ENCODE measurements at places on chromosomes 4 and X. TPM values are rescaled to one million over a fixed set of nuclear protein-coding genes. Genes with fewer than 3 reads are reported as not detected.

The KLKB1 gene
- not detected for total RNA-seq

The TEX11 gene
- total RNA-seq, result not detected

The HSFX1 gene
- 0.27 TPM for total RNA-seq

The NLGN4X gene
- 0.02 TPM for total RNA-seq

The OCRL gene
- 25.1 TPM for total RNA-seq

The UGT8 gene
- 0.23 TPM for total RNA-seq

The ABLIM2 gene
- 4.5 TPM for total RNA-seq

The S100G gene
- total RNA-seq, result not detected

The FAM9B gene
- not detected for total RNA-seq
